ENCODE measurements at places on chromosomes 12 and 14.

DNA sequence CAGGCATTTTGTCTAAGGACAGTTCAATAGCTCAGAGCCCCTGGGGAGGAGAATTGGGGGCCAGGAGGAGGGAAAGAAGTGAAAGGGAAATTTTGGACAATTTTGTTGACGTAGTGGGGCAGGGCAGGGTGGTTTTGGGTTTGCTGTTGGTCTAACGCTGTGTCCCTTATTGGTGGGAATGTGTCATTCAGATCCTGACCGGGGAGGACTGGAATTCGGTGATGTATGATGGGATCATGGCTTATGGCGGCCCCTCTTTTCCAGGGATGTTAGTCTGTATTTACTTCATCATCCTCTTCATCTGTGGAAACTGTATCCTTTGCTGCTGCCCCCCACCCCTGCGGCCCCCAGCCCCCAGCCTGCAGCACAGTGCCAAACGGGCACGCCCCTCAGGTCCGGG, 212.1 kb upstream of the FKBP4 start:
- DNase-seq, result no peak

DNA sequence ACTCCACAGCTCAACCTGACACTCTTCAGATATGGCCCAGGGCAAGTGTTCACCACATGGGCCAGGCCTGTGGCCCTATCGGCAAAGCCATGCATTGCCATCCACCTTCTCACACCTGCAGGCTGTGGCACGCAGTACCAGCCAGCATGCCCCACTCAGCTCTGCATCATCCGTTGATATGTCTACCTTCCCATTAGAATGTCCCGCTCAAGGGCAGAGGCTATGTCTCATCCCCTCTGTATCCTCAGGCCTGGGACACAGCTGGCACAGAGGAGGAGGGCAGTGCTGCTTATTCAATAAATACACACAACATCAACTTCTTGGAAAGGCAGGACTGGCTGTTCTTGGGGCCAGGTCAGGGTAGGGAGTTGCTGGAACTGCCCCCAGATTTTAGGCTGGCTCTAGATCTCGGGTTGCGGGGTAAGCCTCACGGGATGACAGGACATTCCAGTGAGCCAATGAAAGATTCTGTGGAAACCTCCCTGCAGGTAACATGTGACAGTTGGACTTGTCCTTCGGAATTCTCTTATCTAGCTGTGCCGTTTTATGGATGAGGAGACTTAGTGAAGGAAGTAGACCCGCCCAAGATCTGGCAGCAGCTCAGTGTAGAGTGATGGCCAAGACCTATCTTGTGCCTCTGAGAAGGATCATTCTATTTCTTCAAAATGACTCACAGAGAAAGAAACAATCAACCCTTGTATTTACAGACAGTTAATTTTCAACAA, 25.6 kb downstream of the SYNE3 start:
- no peak for DNase-seq

DNA sequence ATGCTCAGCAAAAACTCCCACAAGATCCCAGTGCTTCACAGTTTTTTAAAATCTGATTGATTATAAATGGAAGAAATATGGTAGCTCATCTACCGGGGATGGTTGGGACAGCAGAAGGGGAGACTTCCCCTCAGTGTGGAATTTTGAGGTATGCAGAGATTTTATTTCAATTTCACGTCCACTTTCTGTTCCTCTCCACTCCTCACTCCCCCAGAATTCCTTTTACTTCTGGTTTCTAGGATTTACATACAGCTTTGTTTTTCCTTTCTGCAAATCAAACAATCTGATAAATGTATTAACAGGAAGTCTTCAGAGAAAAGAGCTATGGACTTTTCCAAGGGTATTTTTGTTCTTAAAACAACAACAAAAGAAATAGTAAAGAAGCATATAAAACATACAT, 181.5 kb upstream of the ARHGAP5 start:
- DNase-seq, result no peak

DNA sequence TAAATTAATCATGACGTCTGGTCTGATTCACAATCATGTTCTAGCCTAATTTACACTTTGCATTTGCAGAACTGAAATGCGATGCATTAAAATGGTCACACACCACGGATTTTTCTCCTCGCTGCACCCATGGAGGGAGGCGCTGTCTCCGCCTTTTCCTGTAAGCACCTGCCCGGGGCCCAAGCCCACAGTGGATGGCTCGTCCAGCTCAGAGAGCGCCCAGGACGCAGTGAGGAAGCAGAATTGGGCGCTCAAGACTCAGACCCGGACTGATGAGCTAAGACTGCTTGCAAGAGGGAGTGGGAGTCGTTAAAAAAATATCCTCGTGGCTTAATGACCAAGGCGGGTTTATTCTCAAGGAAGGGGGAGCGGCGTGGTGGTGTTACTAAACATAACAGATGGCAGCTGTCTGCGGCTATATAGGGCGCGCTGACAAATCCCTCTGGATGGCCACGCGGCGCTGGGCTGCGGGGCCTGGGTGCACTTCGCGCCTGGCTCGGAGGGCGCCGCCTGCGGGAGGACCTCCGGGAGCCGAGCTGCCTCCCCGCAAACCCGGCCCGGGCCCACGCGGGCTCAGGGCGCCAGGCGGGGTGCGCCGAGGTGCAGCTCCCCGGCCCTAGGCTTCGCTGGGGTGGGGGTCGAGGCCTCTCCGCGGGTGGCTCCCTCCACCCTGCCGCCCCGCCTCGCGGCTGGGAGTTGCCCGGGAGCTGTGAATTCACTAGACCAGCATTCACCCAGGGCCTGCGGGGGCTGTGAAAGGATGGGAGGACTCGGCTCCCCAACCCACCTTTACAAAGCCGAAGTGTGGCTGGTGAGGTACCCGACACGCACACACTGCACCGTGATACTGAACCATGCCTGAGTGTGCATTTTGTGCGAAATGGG, 78.7 kb downstream of the PPM1A start:
- peak; percentile 60 for DNase-seq

- DNase-seq, result no peak
These were observed 452.3 kb downstream of the ADAMTS20 start for GRCh38 chr12:43099691-43100163.

- no peak for DNase-seq
These were observed 16.2 kb upstream of the MYL2 start for GRCh38 chr12:110936367-110937103.

DNA sequence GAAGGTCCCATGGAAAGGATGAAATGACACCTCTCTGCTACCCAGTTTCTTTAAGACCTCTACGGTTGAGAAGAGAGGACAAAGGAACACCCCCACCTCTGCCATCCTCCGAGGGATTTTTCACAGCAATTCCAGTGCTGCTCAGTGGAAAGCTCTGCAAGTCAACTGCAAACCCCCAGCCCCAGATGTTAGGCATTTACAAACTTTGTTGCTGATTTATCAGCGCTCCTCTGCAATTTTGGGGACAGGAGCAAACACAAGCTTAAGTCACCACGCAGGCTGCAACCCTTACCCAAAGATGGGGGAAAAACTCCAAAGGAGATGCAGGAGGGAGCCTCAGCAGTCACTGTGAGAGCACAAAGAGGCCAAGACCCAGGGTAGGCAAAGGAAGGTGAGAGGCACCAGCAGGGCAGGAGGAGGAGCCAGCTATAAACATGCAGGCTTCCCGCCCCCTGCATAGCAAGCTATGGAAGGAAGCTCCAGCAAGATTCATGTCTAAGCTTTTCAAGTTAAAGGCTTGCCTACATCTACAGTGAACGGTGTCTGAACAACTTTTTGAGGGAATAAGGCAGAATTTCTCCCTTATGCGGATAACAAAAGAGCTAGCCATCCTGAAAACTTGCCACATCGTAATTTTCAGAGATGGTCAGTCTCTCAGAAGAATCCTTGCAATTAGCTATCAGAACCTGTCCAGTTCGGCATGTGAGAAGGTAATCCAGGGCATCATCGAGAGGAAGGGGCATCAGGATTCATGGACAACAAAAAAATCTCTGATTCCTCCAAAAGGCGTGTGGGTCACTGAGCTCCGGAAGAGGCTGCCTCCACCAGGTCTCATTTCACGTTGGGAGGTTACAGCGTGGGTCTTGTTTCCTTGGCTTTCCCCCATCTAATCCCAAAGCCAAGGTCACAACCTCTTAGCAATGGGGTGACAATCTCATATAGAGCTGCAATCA, 3.9 kb downstream of the CTDSP2 start:
- DNase-seq, result no peak

GRCh38 chr12:91177381-91177780, 5.2 kb downstream of the DCN start:
- DNase-seq, result no peak

- DNase-seq, result no peak
These were observed 58.7 kb downstream of the CCDC59 start for GRCh38 chr12:82299319-82300025.

DNA sequence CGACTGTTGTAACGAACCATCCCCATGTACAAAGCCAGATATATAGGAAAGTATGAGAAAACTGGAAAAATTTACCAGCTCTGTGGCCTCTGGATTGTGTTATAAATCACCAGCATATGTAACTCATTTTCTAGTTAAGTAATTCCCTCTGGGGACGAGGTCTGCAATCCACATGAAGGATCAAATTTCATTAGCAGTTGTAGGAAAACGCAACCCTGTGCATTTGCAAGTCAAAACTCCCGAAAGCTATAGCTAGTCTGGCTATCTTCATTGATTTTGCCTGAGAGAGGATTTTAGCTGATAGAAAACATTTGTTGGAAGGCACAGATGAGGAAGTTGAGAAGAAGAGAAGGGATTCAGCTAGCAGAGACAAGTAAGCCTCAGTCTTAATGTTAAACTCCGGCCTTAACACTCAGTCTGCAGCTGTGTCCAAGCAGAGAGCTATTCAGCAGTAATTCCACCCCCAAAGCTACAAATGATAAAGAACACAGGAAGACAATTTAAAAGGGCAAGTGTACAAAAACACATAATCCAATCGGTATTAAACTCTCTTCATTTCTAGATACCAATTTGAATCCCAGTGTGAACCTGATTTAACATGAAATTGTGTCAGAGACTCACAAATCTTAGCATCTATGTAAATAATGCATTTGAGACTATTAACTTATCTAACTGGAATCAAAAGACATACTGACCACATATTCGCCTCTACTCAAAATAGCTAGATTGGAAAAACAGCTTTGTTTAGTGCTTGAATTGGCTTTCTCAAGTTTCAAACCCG, 54.2 kb upstream of the CERS5 start:
- peak; percentile 60 for DNase-seq

DNA sequence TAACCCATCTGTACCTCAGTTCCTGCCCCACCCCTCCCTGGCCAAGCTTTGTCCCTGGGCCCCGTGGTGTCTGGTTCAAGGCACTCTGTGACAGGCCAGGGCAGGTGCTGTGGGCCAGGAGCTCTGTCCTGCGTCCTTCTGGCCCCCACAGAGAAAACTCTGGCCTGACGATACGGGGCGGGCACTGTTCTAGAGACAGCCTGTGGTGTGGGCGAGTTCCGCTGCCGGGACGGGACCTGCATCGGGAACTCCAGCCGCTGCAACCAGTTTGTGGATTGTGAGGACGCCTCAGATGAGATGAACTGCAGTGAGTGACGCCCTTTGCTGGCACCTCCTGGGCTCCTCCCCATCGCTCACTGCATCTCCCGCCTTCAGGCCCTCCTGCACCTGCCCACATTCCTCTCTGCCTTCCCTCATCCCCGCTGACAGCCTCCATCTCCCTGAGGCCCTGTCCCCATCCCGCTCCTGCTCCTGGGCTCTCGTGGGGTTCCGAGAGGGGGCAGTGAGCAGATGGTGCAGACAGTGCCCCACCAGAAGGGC, 22.8 kb upstream of the NXPH4 start:
- DNase-seq, result no peak

- DNase-seq, result no peak
These were observed 196.9 kb upstream of the ALG10 start for GRCh38 chr12:33825442-33825841.

DNA sequence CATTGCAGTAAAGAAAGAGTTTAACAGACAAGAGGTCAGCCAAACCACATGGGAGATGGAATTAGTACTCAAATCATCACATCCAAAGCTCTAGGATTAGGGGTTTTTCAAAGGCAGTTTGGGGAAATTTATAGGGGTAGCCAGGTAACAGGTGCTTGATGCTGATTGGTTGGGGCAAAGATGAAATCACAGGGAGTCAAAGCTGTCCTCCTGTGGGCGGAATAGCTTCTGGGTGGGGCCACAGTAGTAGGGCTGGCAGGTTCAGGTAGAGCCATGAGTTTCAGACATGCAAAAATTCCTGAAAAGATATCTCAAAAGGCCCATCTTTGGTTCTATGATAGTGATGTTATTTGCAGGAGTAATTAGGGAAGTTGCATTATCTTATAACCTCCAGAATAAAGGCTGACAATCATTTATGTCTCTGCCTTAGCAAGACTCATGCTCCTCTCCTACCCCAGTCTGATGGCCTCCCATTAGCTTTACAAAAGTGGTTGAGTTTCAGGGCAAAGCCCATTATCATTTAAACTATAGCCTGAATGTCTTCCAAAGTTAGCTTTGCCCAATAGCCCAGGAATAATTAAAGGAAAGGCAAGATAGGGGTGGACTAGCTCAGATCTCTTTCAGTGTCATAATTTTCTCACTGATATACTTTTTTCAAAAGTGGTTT, 42.1 kb upstream of the CNTN1 start:
- DNase-seq, result no peak

Measured in right forelimb (tissue), 1 donor.